Anterior cingulate cortex (tissue), 58 donors: ENCODE measurements at places on chromosomes 6 and 20.

DNA sequence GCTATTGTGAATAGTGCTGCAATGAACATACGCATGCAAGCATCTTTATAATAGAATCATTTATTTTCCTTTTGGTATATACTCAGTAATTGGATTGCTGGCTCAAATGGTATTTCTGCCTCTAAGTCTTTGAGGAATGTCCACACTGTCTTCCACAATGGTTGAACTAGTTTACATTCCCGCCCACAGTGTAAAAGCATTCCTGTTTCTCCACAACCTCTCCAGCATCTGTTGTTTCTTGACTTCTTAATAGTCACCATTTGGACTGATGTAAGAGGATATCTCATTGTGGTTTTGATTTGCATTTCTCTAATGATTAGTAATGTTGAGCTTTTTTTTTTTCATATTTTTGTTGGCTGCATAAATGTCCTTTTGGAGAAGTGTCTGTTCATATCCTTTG is 208.7 kb downstream of the PHF3 start:
- no peak for DNase-seq

DNA sequence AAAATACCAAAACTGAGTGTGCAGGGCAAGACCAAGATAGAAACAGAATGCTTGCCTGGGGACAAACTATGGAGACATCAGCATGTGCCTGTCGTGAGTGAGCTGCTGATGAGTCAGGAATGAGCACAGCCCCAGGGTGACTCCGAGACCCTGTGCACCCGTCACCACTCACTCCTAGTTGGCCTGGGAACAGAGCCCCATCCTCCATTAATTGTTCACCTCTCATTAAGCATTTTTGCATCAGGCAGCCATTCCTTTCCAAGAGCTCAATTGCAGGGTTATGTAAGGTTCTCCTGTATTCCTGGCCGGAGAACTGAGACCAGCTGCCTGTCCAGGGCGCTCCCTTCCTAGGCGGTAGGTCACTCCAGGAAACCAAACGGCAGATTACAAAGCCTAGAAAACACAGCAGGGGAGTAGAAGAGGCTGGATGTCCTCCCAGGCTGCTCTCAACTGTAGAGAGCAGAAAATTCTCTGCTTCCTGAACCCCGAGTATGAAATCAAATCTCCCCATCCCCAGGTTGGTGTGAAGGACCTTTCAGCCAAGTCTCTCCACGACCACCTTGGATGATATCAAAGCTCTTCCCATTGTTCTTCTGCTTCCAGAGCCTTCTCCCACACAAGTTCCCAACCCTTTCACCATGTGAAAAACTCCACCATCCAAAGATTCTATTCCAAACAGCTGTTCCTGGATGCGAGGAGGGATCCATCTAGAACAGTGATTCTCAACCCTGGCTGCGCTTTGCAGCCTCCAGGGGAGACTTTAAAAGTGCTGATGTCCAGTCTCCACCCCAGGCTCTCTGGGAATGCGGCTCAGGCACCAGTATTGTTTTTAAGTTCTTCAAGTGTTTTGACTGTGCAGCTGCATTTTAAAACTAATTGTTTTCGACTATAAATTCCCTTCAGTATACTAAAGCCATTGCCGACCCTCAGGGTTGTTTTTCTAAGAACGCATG is 532.6 kb upstream of the JARID2 start:
- no peak for DNase-seq

- DNase-seq = no peak
Measured at GRCh38 chr20:25065625-25066338, 7.8 kb upstream of the ACSS1 start.

DNA sequence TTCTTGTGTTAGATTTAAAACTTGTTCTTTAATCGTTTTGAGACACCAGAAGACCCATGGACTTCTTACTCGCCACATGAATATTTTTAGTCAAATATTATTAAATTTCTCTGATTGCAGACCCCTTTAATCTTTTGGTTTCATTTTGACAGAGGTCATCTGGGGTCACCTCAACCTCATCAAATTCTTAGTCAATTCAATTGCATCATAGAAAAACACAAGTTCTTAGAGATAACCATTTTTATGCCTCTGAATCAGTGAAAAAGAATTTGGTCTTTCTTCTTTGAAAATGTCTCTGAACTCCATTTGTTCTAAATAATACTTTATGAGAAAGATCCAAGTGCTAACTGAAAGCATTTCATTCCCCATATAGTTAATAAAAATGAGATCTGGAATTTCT is 55.2 kb upstream of the CBLN4 start:
- DNase-seq = no peak

DNA sequence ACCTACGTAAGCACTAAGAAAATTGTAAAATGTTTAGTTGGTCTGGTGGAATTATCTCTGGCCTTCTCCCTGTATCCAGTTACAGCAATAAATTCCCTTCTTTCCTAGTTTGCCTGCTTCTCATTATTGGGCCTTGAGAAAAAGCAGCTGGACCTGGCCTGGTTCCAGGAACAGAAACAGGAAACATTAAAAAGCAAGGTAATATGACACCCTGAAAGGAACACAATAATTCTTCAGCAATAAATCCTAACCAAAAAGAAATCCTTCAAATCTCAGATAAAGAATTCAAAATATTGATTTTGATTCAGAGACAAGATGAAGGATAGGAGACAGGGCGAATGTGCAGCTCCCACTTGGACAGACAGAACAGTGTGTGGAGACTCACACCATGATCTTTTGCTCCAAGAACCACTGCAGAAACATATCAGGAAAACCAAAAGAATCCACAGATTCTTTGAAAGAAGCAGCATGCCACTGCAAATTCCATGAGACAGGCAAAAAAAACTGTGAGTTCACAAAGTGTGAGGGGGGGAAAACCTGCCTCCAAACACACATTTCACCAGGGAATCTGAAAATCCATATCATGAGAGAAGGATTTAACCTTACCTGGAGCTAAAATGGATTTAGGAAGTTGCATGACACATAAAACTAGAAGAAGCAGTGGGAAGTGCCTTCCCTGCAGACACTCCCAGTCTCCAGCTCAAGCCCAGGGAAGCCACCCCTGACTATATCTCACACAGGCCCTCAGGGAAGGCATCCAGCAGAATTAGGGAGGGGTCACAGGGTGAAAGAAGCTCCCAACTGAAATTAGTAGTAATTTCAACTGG is 28.9 kb downstream of the TREM1 start:
- no peak for DNase-seq
